ENCODE measurements at places on chromosomes 3 and 15.
A peak's percentile ranks its signal among the peaks of the same experiment; 100 is the strongest.

- no peak for DNase-seq
Observed at GRCh38 chr15:29138260-29138659, 131.4 kb downstream of the NSMCE3 start.

DNA sequence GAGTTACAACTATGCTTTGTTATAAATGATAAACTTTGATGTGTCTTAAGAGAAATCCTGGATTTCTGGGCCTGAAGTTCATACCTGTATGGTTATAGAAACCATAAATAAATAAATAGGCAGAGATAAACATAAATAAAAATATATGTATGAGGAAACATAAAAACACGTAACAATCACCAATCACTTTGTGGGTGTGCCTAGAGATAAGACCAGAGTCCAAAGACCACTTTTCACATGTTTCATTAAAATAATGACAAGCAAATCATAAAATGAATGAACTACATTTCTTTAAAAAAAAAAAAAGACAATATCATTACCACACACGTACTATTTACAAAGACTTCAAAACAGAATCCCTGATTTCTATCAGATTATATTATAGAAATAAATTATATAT is 14.1 kb downstream of the PIK3R4 start:
- no peak for DNase-seq

DNA sequence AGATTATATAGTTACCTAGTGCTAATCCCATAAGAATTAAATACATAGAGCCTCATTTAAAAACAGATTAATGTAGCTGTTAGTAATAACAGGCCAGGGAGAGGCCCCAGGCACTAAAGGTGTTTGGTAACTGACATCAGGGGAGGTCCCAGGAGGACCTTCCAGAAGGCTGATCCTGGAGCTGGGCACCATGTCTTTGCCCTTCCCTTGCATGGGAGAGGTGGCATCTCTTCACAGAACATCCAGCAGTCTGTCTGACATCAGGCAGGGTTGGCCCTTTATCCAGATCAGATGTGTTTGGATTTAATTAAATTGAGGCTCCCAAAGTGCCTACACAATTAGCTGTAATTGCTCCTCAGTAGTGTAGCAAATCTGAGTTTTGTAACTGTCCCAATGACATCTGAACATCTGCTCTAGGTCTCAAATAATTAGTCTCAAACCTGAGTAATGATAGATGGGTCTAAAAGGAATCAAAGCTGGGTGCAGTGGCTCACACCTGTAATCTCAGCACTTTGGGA is 53.0 kb downstream of the RLBP1 start:
- no peak for DNase-seq

DNA sequence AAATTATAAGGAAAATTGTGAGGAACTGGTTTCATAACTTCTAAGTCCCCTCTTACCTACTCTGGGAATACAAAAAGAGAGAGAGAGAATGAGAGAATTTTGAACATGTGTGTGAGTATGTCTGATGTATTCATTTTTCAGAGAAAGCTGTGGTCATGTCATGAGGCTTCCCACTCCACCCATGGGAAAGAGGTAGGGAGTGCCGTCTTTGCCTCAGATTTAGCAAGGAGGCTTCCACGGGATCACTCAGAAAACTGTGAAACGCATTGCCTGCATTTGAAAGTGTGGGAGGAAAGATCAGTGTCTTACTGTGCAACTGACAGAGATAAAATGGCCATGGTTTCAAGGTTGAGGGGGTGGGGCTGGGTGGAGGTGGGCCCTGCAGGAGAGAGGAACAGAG is 331.5 kb upstream of the CTNNB1 start:
- no peak for DNase-seq

- DNase-seq = no peak
Observed at GRCh38 chr3:61537366-61537765, 24.0 kb upstream of the PTPRG start.

DNA sequence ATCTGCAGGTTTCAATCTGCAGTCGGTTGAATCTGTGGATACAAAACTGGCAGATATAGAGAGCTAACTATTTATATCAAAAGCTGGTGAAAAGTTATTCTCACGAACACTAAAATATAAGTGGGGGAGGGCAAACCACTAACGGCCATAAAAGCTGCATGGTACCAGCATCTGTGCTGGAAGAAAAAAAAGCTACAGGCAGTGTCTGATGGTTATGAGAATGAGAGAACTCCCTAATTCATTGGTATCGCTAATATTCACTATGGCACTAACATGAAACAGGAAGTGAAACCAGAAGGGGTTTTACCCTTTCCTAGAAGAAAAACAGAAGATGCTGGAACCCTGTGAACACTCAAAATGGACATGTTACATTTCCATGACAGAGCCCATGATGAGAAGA is 15.9 kb downstream of the CEP70 start:
- DNase-seq = no peak

GRCh38 chr3:182226995-182227394 is 515.3 kb downstream of the SOX2 start:
- DNase-seq = no peak

DNA sequence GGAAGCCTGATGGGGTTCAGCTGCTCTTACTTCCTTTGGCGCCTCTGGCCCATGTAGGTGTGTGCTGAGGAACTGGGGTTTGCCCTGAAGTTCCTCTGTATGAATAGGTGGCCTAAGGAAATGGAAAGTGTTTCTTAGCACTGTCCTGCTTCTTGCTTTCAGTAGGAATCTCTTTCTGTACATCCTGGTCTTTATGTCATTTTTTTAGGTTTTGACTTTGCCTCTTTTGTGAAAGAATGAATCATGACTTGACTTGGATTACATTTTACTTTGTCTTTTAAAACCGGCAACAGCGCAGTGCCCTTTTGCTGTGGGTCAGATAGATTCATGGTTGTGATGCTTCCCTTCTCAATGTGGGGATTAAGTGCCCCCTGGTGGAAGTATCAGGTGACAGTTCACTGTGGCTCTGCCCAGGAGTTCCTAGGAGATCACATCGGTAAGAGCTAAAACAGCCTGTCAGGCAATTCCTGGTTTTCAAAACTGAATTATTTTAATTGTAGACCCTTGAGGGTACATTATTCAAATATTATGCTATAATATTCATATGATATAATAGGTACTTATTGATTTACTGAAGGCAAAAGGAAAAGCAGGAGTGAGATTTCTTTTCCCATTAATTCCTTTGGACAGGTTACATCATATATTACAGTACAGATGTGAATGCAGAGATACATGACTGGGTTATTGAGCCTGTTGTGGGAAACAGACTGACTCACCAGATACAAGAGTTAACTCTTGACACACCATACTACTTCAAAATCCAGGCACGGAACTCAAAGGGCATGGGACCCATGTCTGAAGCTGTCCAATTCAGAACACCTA is 95.4 kb downstream of the HCN4 start:
- peak; percentile 63 for DNase-seq

DNA sequence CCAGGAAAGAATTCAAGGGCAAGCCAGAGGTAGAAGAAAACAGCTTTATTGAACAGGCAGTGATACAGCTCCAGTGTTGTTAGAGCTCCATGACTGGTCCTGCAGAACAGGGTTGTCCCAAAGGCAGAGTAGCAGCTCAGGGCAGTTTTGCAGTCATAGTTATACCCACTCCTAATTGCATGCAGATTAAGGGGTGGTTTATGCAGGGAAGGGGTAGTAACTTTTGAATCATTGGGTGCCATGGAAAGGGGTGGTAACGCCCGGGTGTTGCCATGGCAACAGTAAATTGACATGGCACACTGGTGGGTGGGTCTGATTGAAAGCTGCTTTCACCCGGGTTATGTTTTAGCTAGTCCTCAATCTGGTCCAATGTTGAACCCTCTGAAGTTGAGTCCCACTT is 9.7 kb upstream of the RAB6B start:
- DNase-seq = no peak

DNA sequence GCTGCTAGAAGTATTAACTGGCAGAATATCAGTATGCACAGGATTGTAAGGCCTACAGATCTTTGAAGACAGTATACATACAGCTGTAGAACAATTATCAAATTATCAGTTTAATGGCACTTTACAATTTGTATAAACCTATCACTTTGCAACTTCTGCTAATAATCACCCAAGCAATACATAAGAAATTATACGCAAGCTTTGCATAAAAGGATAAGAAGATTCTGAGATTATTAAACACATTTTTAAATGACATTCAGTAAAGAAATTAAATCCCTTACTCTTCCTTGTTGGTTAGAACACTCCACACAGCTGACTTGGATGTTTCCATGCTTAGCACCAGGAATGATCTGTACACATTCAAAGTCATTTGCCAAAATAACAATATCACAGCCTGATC is 46.8 kb downstream of the DMXL2 start:
- DNase-seq = no peak

- DNase-seq = no peak
Observed at GRCh38 chr3:139537795-139538621, 1.5 kb downstream of the RBP1 start.

GRCh38 chr3:43816372-43816771 is 125.6 kb downstream of the ABHD5 start:
- DNase-seq = no peak

DNA sequence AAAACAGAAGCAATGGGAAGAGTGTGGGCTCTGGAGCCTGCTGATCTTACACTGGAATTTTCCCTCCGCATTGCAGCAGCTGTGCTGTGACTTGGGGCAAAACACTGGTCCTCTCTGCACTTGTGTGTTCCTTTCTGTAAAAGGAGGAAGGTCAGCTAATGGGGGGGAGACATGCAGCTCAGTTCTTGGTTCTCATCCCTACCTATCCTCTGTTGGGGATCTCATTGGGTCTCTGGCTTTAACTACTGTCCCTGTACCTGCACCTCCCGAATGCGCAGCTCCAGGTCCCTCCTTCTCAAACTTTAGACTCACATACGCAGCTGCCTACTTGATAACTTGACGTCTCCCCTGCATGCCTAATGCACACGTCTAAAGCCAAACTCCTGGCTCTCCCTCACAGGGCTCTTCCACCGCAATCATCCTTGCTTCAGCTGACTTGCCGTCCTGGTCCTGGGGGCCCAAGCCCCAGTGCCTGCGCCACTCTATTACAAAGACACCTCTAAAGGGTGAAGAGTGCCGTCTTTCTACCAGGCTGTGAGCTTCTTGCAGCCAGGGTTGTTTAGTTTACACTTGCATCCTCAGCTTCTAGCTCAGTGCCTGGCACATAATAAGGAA is 5.9 kb upstream of the TMEM44 start:
- no peak for DNase-seq

- DNase-seq = peak; percentile 92
Observed at GRCh38 chr3:49021213-49021812, 608 bp upstream of the NDUFAF3 start.

DNA sequence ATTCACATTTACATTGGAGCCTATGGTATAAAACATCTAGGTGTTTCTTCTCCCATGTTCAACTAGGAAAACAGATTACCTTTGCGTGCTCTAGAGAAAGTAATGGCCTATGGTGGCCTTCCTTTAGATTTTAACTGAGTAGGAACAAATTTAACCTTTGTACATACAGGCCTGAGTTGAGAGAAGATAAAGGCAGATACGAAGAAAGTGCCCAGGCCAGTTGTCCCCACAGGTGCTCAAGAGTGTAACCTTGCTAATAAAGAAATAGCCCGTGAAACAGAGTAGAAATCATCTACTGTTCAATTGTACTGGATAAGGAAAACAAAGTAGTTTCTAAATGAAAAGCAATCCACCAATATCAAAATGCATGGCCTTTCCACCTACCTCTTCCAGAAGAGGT is 6.8 kb upstream of the TSC22D2 start:
- DNase-seq = no peak

GRCh38 chr3:119609301-119609700 is 11.6 kb downstream of the PLA1A start:
- no peak for DNase-seq

- no peak for DNase-seq
Observed at GRCh38 chr3:182959474-182960350, 20.6 kb downstream of the DCUN1D1 start.

DNA sequence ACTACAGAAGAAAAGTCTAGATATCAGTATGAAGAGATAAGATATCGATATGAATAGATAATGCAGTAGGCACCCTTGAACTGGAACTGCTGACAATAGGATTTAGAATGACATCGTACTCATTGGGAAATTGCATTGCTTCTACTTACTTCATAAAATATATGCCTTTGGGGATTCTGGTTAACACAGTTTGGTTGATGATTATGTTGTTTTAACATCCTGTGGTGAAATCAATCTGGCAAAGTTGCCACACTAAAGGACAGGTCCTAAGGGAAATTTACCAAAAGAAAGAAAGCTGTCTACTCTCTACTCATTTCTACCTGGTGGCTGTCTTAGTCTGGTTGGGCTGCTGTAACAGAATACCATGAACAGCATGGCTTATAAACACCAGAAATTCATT is 417.4 kb upstream of the DPH6 start:
- DNase-seq = no peak

DNA sequence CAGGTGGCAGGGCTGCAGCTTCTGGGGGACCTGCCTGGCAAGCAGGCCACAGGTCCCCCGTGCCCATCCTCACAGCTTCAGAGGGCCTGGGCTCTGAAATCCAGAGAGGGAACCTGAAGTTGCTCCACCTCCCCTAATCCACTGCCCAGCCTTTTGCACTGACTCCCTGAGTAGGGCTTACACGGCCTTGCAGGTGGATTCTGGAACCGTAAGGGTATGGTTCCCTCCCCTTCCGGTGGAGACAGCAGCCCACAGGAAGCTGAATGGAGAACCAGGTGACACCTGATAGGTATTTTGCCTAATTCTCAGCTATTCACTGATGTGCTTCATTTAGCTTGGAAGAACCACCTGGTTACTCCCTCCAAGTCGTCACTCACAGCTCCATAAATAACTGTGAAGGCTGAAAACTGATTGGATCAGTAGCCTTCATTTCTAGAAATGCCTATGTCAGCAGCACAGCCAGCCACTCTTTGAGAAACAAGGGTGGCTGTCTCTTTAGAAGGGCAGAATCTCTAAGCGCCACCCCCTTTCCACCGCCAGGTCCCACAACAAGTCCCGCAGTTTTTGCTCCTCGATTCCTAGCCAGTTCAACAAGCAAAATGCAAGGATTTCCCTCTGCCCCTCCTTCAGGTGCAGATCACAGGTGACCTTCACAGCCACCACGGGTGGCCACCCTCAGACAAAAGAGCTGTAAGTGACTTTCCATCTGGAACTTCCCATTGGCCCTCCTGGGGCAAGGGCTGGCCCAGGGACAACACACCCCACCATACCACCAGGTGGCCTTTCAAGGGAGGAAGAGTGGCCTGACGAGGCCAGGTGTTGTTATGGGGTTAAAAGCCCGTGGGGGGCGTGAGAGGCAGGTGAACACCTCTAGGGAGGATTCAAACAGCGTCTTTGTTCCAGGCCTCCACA is 112.9 kb downstream of the SEC22A start:
- no peak for DNase-seq

- no peak for DNase-seq
Observed at GRCh38 chr3:35484929-35485530, 154.3 kb upstream of the ARPP21 start.

DNA sequence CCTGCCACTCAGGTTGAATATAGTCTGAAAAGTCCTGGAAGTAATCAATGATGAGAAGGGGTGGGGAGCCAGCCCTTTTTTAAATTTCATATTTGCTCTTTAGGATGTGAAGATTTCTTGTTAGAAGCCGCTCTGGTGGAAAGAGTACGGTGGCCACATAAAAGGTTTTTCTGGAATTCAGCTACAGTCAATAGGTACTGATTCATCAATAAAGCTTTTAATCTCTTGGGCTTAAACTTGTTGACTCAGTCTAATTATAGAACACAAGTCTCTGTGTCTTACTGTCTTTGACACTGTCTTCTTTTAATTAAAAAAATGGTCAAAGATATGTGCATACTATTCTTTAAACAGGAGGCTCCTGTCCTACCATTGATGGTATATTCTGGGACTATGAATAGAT is 99.9 kb upstream of the TP63 start:
- no peak for DNase-seq
